ENCODE measurements at places on chromosomes 1 and 21. TPM values are rescaled to one million over a fixed set of nuclear protein-coding genes. Genes with fewer than 3 reads are reported as not detected.

Gene C1orf141
- not detected for total RNA-seq

Gene NR5A2
- total RNA-seq = 22.3 TPM

Gene C1orf87
- total RNA-seq = 0.16 TPM

Gene HMCN1
- total RNA-seq = 5.6 TPM

Gene TFF3
- total RNA-seq = 2.9 TPM

Gene SPOCD1
- total RNA-seq = 3.7 TPM

Gene RIPPLY3
- total RNA-seq = 2.3 TPM

Gene CLCA4
- not detected for total RNA-seq

DNA sequence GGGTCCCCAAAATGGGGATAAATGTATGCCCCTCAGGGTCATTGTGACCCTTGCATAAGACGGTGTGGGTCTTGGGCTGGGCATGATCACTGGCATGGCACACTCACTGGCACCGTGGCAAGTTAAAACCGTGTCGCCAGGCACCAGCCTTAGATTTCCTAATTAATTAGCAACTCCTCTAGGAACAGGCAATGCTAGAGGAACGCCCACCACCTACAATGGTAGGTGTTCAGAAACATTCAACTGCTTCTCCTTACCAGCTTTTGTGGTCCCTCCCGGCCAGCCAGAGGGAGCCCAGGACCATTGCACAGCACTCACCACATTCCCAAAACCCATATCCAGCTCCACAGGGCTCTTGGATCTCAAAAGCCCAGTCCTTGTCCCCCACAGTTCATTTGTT, 36.4 kb downstream of the EPHA2 start:
- no peaks in the 10 kb centered on the region for H3K27me3 ChIP-seq
- peaks cover 4% of the 10 kb centered on the region for H3K36me3 ChIP-seq
- H3K27ac ChIP-seq = no peak overlapping the region

GRCh38 chr21:36156815-36157670, at the start of gene DOP1B:
DOP1B (plus strand) TSS chr21:36156824; CDS start chr21:36164734, 7,910 bp downstream.
- no peak within 1 kb of the TSS for H3K27ac ChIP-seq
- peak; percentile 45 for DNase-seq
- peak within 1 kb of the TSS; percentile 73 for H3K4me3 ChIP-seq
- peaks cover 38% of the 10 kb centered on the region for H3K27me3 ChIP-seq
- H3K36me3 ChIP-seq = no peaks in the 10 kb centered on the region

- H3K4me1 ChIP-seq = no peaks in the 10 kb centered on the region
- H3K36me3 ChIP-seq = no peaks in the 10 kb centered on the region
- no peak overlapping the region for H3K4me3 ChIP-seq
- no peak overlapping the region for H3K27ac ChIP-seq
Observed at GRCh38 chr1:99613716-99614115, 32.2 kb upstream of the PALMD start.

GRCh38 chr1:160876311-160876710, 8.7 kb downstream of the ITLN1 start:
- no peaks in the 10 kb centered on the region for H3K27me3 ChIP-seq
- H3K36me3 ChIP-seq = no peaks in the 10 kb centered on the region
- peaks cover 10% of the 10 kb centered on the region for H3K4me1 ChIP-seq
- H3K4me3 ChIP-seq = no peak overlapping the region
- no peak for DNase-seq
- H3K27ac ChIP-seq = no peak overlapping the region

- H3K4me3 ChIP-seq = no peak overlapping the region
- H3K27ac ChIP-seq = peak overlapping the region; percentile 6
- H3K4me1 ChIP-seq = peaks cover 10% of the 10 kb centered on the region
- DNase-seq = peak; percentile 5
Observed at GRCh38 chr1:5971471-5972197, 20.6 kb downstream of the NPHP4 start.

DNA sequence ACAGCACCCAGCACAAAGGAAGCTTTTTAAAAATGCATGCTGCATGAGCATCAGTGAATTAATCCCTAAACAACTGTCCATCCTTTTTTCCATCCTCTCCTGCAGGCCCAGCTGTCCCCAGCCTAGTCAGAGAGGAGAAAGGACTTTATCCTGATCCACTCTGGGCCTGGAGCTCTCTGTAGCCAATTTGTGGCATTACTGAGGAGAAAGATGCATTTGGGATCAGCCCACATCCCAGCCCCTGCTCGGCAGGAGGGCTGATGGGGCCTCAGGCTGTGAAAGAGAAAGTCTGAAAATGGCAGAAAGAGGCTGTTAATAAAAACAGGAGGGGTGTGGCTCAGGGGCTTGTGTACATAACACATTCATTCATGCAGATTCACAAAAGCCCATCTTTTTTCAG, 37.5 kb upstream of the ATP2B4 start:
- H3K4me1 ChIP-seq = peaks cover 44% of the 10 kb centered on the region
- no peaks in the 10 kb centered on the region for H3K36me3 ChIP-seq
- DNase-seq = no peak
- no peaks in the 10 kb centered on the region for H3K27me3 ChIP-seq
- no peak overlapping the region for H3K27ac ChIP-seq
- H3K4me3 ChIP-seq = no peak overlapping the region

GRCh38 chr1:227896710-227897655, 50.7 kb downstream of the WNT9A start:
- H3K36me3 ChIP-seq = no peaks in the 10 kb centered on the region
- DNase-seq = peak; percentile 4
- H3K4me1 ChIP-seq = peaks cover 6% of the 10 kb centered on the region
- no peak overlapping the region for H3K4me3 ChIP-seq
- H3K27me3 ChIP-seq = no peaks in the 10 kb centered on the region

DNA sequence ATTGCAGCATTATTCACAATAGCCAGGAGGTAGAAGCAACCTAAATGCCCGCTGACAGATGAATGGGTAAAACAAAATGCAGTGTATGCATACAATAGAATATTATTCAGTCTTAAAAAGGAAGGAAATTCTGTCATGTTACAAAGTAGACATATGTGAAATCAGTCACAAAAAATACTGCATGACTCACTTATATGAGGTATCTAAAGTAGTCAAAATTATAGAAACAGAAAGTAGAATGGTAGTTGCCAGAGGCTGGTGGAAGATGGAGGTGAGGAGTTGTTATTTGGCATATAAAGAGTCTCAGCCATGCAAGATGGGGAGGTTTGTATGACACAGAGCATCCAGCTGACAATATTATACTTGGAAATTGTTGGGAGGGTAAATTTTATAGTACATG, 43.0 kb upstream of the EGLN1 start:
- peaks cover 14% of the 10 kb centered on the region for H3K4me1 ChIP-seq
- no peak overlapping the region for H3K4me3 ChIP-seq
- H3K27me3 ChIP-seq = no peaks in the 10 kb centered on the region
- peaks cover 25% of the 10 kb centered on the region for H3K36me3 ChIP-seq
- H3K27ac ChIP-seq = no peak overlapping the region
- DNase-seq = no peak

DNA sequence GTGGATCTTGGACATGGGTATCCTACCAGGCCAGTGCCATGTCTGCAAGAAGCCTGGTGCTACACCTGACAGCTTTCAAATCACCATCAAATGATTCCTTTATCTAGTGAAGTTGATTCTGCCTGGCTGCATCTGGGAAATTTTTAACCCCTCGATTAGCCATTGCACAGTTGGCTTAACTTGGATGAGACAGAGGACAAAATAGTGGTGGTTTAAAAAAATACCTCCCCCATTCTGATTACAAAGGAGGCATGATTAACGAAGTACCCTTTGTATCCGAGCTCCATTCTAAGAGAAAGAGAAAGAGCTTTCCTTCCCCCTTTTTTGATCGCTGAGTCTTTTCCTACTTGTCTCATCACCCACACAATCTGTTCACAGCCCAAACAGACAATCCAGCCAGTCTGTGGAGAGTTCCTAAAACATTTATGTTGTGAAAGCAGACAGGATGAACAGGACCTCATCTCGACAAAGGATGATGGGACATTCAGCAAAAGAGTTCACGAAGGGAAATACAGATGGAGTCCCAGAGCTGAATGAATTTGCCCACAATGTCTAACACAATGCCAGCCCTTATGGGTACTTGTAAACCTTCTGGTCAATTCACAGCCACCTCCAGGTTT, 20.5 kb downstream of the WLS start:
- DNase-seq = no peak
- no peaks in the 10 kb centered on the region for H3K36me3 ChIP-seq
- H3K4me3 ChIP-seq = no peak overlapping the region

GRCh38 chr1:116794371-116794770, 40.1 kb downstream of the CD2 start:
- H3K27ac ChIP-seq = no peak overlapping the region
- H3K36me3 ChIP-seq = peaks cover 2% of the 10 kb centered on the region
- H3K4me1 ChIP-seq = peaks cover 22% of the 10 kb centered on the region

GRCh38 chr1:60872426-60873054, 209.8 kb upstream of the NFIA start:
- DNase-seq = no peak
- peaks cover 25% of the 10 kb centered on the region for H3K4me1 ChIP-seq
- H3K4me3 ChIP-seq = no peak overlapping the region
- no peaks in the 10 kb centered on the region for H3K27me3 ChIP-seq
- H3K27ac ChIP-seq = no peak overlapping the region
- no peaks in the 10 kb centered on the region for H3K36me3 ChIP-seq

GRCh38 chr1:43708002-43708410, 670 bp downstream of the ST3GAL3 start:
- peaks cover 17% of the 10 kb centered on the region for H3K4me1 ChIP-seq
- peak overlapping the region; percentile 60 for H3K27ac ChIP-seq
- peaks cover 20% of the 10 kb centered on the region for H3K36me3 ChIP-seq
- no peaks in the 10 kb centered on the region for H3K27me3 ChIP-seq
- peak; percentile 57 for DNase-seq
- H3K4me3 ChIP-seq = peak overlapping the region; percentile 83

DNA sequence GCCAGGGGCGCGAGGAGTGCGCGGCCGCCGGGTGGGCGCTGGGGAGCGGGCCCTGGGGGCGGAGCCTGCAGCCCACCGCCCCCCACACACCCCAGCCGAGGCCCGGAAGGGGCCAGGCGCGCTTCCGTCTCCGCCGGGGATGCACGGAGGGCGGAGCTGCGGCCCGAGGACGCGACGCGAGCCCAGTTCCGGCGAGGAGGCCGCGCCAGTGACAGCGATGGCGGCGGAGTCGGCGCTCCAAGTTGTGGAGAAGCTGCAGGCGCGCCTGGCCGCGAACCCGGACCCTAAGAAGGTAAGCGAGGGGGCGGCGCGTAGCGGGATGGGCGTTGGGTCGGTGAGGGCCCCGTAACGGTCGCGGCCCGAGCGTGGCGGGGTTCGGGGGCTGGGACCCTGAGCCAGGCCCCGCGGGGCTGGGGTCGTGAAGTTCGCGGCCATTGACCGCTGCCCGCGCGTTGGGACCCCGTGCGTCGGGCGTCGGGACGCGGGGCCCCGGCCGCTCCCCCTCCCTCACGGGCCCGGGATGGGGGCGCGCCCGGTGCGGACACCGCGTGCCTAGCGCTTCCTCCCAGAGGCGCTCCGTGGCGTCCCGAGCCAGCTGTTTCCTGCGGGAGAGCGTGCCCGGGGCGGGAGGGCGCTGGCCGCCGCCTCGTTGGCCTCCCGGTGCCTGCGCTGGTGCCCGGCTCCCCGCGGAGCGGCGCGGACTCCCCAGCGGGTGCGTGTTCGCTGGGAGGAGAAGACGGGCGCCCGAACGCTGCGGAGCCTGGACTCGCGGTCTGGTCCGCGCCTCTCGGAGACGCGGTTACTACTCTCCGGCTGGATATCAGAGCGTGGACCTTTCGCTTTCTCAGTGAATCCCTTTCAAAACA, at the start of gene ELOA:
Gene ELOA, plus strand, starts transcription at position 185 of the 866 bp plus-strand sequence. Its CDS starts 33 bp downstream, at position 218.
- H3K4me3 ChIP-seq = peak within 1 kb of the TSS; percentile 88
- H3K27ac ChIP-seq = peak within 1 kb of the TSS; percentile 81
- H3K27me3 ChIP-seq = no peaks in the 10 kb centered on the region
- DNase-seq = peak; percentile 80
- H3K36me3 ChIP-seq = peaks cover 7% of the 10 kb centered on the region
- H3K4me1 ChIP-seq = peaks cover 29% of the 10 kb centered on the region
